ENCODE measurements at places on chromosomes 2 and 18.

DNA sequence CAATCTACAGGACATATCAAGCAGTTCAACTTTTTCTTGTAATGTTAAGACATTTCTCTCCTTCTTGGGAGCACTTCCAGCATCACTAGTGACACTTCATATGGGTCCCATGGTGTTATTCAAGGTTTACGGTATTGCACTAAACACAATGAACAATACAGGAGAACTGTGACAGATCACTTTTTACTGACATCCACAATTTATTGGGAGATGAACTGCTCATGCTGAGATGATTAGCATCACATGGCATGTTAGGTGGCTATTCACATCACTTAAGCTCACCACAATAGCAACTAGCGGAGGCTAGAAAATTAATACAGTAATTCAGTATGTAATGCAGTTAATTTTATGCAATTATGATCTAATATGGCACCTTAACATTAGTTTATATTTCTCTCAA, 264.4 kb downstream of the ERBB4 start:
- DNase-seq, result no peak

GRCh38 chr2:118836411-118836930, 11.0 kb downstream of the EN1 start:
- DNase-seq, result no peak

DNA sequence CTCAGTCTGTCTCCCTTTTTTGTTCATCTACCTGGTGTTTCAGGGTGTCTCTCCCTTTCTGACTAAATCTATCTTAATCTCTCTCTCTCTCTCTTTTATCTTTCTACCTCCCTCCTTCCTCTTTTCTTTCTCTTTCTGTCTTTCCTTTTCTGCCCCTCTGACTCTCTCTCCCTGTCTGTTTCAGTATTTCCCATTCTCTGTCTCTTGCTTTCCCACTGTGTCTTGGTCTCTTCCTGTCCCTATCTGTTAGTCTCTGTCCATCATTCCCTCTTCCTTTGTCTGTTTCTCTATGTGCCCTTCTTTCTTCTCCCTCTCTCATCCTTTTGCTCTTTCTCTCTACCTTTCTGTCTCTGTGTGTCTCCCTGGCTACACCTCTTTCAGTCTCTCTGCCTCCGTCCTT, 56.7 kb downstream of the R3HDM1 start:
- DNase-seq, result no peak

GRCh38 chr2:174169372-174169771, 79.0 kb downstream of the OLA1 start:
- DNase-seq, result no peak

DNA sequence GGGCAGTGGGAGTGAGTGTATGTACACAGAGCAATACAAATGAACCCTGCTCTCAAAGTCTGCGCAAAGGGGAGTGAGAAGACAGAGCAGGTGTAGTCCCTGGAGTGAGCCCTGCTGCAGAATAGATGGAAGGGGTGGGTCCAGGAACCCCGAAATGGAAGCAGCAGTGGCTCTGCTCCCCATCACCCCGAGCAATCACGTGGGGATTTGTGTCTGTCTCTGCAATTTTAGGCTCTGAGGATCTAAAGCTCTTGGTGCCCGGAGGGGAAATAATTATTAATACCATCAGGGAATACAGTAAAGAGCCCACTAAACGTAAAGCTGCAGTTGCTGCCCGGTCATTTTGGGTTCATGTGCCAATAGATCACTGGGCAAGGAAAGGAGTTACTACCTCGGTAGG, 118.3 kb downstream of the LPIN1 start:
- no peak for DNase-seq

DNA sequence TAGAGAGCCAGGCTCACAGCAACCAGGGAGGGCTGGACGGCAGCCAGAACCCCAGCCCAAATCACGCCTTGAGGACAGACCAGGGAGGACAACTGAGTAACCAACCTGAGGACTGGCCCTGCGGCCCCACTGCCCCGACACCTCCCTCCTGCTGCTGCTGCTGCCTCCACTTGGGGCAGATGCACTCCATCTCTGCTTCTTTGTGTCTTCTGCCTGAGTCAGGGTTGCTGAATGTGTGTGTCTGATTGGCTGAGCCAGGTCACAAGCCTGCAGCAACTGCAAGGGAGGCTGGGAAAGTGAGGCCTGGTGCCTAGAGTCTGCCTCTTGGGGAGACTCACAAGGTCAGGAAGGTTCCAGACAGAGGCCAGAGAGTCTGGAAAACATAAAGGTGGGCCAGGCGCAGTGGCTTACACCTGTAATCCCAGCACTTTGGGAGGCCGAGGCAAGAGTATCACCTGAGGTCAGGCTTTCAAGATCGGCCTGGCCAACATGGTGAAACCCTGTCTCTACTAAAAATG, 83.4 kb downstream of the ZFP36L2 start:
- DNase-seq, result no peak

DNA sequence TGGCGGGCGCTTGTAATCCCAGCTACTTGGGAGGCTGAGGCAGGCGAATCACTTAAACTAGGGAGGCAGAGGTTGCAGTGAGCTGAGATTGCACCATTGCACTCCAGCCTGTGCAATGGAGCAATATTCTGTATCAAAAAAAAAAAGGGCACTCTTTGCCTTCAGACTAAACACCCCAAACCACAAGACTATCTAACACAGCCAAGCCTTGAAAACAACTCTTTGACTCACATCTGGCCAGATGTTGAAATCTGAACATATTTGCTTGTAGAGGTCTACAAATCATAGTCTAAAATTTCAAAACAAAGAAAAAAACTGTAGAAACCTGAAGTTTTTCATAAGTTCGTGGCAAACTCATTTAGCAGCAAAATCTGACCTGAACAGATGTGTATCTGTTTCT, 94.9 kb downstream of the FAM161A start:
- no peak for DNase-seq

GRCh38 chr2:125857971-125858794, 797.8 kb upstream of the GYPC start:
- no peak for DNase-seq

DNA sequence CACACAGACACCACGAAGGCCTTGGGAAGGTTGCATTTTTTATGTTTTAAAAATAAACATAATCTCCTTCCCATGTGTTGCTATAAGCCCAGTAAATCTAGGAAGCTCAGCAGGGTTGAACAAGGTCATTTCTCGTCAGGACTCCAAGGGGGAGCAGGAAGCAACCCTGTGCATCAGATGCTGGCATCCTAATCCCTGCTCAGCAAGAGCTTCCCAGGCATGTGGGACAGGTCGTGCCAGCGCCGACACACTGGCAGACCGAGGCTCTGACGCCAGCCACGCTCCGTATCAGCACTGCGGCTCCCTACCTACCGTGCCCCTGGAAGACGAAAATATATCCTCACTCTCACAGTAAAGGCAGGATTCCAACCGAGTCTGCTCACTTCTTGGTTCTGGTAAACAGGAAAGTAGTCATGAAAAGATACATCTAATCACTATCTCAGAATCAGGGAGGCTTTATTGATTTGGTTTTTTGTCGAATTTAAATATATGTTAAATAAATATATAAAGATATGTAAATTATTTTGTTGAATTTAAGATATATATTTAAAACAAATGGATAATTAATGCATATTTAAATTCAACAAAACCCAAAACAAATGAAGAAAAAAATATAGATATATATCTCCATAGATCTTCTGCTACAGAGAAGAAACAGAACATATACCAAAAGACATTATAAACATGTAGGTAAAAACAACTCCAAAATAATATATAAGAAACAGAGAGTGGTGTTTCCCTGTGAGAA, 61.4 kb downstream of the TXNL1 start:
- DNase-seq, result no peak

GRCh38 chr2:168494190-168494711, 38.2 kb downstream of the CERS6 start:
- DNase-seq, result no peak

DNA sequence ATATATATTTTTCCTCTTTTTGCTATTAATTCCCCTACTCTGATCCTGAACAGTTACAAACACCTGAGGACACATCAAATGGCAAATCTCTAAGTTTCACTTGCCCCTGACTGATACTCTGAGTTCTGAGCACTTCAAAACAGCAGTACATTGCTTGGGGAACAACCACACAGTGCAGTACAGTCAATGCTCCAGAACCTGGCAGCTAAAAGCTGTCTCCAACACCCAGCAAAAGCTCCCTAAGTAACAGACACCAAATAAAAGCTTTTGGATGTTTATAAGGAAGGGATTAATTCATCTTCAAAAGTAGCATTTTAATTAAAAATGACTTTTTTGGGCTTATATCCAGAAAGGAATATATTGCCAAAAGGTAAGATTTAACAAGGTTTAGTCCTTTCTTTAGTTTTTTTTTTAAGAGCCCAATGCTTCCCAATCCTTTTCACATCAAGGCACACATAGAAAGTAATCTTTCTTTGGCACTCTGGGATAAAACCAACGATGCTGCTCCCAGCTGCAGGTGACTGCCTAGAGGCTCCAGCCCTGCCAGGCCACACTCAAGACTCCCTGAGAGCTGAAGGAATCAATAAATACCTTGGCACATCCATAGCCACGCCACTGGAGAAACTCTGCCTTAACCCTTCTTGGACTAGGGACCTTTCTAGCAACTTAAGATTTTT, 164.9 kb upstream of the ZFP36L2 start:
- DNase-seq, result no peak

DNA sequence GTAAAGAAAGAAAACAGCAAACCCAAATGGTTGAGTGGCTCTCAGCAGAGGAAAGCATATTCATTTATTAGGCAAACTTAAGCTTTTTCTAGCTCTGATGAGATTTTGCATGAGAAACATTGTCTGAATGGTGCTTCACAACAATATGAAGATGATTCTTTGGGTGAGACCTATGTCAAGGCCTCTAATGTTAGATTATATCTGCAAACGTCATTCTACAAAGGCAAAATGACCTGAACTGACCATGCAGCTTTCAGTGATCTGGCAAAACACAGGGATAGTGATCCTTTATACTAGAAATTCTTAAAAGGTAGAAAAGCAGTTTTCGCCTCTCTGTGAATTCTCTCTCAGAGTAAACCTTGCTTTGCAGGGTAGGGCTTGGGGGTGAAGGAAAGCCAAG, 11.7 kb downstream of the RHBDD1 start:
- DNase-seq, result no peak

GRCh38 chr2:240789501-240790369, 30.3 kb downstream of the KIF1A start:
- DNase-seq, result no peak

DNA sequence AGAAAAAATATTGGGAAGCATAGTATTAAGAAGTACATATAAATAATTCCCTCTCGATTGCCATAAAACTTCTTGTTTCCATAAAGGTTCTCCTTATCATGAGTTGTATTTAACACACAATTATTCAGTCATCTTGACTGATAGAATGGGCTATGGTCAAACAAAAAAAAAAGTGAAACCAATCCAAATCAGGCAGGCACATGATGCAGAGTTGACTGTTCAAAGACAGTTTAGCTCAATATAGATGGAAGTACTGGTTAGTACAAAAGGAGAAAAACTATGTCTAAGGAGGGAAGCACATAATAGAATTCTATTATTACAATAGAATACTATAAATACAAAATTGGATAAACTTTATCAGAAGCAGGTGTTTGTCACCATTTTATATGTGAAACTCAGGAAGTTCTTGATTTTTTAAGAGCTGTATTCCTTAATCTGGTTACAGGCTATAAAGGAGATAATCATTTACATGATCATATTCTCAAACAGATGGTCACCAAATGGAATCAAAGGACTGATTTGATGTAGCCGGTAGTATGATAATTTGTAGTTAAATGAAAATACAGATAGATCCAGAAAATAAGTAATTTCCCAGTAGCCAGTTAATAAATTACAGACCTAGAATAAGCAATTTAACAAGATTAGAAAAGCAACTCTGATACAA, 18.2 kb upstream of the CALCRL start:
- DNase-seq, result no peak

DNA sequence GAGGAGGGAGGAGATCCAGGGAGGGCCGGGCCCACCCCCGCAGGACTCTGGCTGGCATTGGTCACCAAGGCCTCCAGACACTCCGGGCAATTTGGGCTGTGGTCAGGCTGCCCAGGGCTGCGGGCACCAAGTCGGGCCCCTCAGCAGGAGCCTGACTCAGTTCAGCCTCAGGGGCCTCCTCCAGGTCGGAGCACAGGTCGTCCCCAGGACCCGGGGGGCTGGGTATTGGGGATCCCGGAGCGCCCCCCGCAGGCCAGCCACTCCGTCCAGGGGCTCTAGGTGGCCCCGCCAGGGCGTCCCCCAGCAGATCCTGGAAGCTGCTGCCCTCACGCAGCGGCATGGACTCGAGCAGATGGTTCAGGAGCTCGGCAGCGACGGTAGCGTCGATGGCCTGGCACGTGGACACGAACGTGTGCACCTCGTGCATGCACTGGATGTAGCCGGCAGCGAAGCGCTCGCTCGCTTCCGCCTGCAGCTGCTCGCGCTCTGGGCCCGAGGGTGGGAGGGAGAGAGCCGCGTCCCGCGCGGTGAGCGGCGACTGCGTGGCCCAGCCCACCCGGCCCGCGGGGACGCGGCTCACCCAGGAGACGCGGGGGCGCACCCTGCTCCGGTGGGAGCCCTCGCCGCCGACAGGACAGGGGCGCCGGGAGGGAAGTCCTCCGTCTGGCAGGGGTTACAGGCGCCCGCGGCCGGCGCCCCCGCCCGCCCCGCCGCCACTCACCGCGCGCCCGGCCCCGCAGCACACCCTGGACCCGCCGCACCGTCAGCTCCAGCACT, 884 bp downstream of the HES6 start:
- DNase-seq, result peak; percentile 51

- DNase-seq, result no peak
Measured at GRCh38 chr2:98839292-98839691, 96.7 kb downstream of the CRACDL start.

DNA sequence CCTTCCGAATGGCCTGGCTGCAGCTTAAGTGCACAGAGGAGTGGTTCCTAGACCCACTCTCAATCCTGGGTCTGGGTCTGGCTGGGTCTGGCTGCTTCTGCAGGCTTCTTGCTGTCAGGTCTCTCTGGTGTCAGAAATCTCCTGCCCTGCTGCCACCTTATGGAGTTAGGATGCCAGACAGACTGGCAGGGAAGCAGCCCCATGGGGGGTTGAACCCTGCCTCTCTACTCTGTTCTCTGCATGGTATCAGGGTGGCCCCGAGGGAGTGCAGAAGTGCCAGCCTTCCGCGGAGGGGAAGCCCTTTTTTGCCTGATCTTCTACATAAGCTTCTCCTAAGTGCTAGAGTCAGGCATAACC, 89.4 kb downstream of the ZCCHC2 start:
- DNase-seq, result no peak

GRCh38 chr2:83595926-83596325, 863.2 kb downstream of the SUCLG1 start:
- no peak for DNase-seq

DNA sequence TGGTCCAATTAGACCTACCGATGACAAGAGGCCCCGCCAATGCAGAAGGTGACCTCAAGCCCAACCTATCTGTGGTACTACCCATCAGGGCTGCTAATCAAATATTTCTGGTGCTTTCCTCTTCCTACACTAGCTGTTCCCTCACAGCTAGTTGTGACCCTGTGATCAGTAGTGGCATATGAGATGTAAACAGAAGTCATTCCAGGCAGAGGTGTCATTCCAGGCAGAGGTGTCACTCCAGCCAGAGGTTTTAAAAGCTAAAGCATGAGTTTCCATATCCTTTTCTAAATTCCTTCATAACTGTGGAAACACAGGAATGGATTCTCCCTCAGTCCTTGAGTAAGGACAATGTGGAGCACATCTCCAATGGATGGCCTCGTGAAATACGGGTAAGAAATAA, 110.9 kb upstream of the DNAJC10 start:
- DNase-seq, result no peak
